Cardiac septum (tissue), 1 donor: ENCODE measurements at places on chromosomes 2 and 18.

- DNase-seq: no peak
These were observed 21.9 kb downstream of the MC2R start for GRCh38 chr18:13893418-13893760.

- DNase-seq: no peak
These were observed 66.1 kb upstream of the CDCA7 start for GRCh38 chr2:173288561-173288960.

- no peak for DNase-seq
These were observed 3.9 kb upstream of the DCTN1 start for GRCh38 chr2:74384051-74384450.

GRCh38 chr2:25816249-25816648 is 62.0 kb downstream of the ASXL2 start:
- no peak for DNase-seq

DNA sequence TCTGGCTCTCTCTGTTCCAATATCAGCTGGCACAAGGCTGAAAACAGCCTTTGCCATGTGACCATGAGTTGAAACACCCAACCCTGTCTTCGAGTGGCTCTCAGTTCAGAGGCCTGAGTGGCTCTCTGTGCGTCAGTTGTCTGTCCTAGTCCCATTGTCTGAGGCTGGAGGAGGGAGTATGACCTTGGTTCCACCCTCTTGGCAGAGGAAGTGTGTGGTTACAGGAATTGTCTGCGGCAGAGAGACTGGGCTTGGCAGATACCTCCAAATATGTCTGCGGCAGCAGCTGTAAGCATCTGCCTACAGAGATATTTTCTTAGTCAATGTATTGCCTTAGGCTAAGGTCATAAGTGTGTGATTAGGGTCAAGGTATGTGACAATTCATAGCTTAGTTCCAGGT is 32.6 kb downstream of the CNGA3 start:
- no peak for DNase-seq

GRCh38 chr2:235170536-235171521 is 219.0 kb downstream of the SH3BP4 start:
- no peak for DNase-seq

DNA sequence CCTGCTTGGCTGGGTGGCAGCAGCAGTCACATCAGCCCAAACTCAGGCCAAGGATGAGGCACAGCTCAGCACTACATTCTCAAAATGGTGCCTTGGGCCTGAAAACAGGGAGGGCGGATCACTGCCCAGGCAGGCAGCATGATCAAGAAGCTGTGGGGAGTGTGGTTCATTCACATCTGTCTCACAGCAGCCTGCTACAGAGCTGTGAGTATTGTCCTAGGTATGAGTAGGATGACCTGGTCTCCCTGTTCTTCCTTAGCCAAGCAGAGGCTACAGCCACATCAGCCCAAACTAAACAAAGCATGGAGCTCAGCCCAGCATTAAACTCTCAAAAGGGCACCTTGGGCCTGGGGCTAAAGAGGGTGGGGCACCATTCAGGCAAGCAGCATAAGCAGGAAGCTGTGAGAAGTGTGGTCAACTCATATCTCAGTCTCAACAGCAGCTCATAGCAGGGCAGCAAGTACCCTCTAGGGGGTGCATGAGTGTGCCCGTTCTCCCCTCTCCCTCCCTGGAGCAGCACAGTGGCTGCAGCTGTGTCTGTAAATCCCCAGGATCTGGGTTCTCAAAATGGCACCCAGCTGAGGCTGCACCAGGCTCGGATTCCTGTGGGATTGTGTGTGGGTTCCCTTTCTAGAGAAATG is 139.6 kb downstream of the TRABD2A start:
- no peak for DNase-seq

DNA sequence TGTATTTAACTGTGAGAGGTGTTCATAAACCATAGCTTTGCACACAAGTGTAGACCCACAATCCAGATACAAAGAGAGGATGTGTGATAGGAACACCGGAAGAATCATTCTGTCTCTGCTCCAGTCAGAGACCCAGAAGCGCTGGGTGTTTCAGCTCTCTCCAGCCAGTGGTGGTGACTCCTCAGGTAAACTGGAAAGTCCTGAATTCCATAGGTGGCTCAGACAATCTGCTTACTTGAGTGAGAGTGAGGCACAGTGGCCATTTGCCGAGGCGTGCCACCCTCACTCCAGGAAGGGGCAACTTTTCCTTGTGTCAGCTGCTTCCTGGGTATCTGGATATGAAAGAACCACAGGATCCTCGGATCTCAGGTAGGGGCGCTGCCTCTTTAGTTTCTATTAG is 171.5 kb downstream of the KCNS3 start:
- DNase-seq: no peak

GRCh38 chr2:211437396-211437795 is 881.0 kb downstream of the CPS1 start:
- no peak for DNase-seq

GRCh38 chr2:149223472-149224095 is 106.8 kb upstream of the LYPD6 start:
- no peak for DNase-seq

DNA sequence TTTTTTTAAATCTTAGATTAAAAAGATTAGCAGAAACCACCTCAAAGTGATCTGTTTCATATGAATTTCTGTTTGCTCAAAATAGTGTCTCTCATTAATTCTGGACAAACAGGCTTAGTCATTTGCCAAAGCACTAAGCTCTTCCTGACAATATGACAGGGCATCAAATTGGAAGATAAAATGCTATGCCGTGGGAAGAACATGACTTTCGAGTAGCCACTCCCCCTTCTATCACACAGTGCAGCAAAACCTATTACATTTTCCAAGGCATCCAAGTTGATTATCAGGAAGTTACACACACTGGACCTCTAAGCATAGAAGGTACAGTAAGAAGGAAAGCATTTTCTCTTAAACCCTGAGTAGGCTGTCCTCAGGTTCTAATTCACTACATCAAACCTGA is 89.5 kb downstream of the STK39 start:
- no peak for DNase-seq

GRCh38 chr2:177052471-177052870 is 160.1 kb upstream of the HNRNPA3 start:
- no peak for DNase-seq

DNA sequence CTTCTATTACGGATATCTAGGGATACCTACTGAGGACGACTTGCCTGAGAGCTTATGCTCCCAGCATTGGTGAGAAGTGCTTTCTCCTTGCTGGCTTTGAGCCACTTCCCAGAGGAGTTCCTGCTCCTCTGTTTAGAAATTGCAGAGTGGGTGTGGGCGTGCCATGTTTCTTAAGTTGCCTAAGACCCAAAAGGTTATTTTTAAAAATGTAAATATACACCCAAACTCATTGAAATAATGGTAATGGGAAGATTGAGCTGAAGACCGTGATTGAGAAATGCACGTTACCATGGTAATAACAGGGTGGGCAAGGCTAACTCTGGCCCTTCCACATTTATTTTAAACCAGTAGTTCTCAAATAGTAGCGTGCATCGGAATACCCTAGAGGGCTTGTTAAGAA is 17.2 kb upstream of the TMEM200C start:
- DNase-seq: no peak

DNA sequence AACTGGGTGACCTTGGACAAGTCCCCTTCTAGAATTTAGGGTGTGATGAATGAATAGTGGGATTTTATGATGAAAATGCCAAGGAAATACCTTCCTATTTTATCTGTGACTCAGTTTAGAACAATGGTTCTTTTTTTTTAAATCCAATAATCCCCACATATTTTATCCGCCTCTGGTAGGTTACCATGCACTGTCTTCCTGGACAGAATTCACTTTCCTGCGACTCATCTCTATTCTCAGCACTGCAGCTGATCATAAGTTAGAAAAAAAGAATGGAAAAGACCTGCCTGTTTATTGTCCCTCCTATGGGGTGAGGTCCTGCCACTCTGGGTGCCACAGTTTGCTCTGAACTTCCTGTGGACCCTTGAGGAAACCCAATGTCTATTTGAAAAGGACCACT is 73.1 kb downstream of the IRS1 start:
- no peak for DNase-seq

GRCh38 chr2:44932564-44933392 is 8.7 kb upstream of the SIX3 start:
- DNase-seq: peak; percentile 75

DNA sequence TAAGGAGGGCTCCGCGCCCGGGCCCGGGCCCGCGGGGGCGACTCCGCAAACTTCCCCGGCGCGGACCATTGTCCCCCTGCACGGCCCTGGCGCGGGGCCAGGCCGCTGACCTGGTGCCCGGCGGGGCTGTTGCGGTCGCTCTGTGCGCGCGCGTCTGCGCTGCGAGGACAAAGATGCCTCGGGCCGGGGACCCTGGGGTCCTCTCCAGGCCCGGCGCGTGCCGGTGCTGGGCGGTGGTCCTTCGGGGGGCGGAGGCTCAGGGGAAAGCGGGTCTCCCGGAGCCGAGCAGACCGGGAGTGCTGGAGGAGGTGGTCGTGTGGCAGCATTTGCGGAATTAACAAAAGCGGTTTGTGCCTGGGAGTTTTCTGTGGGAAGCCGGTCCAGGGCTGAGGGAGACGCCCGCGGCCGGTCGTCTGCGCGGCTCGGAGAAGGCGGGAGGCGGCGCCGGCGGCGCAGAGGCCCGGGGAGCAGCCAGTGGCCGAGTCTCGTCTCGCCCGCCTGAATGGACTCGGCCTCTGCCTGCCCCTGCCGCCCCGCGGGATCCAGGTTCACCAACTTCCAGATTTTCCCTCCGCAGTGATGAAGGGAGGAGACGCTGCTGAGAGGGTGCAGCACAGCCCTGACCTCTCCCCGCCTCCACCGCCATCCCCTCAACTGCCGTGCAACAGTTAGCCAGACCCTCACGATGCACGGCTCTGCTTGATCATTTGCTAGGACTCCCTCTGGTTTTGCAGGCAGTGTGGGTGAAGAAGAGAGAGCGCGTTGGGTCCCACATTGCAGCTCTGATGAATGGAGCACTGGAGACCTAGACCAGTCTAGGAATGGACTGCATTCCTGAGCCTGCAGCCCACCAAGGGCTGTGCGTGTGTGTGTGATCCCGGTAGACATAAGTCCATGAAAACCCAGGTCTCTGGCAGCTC is 705 bp downstream of the EFR3B start:
- no peak for DNase-seq

DNA sequence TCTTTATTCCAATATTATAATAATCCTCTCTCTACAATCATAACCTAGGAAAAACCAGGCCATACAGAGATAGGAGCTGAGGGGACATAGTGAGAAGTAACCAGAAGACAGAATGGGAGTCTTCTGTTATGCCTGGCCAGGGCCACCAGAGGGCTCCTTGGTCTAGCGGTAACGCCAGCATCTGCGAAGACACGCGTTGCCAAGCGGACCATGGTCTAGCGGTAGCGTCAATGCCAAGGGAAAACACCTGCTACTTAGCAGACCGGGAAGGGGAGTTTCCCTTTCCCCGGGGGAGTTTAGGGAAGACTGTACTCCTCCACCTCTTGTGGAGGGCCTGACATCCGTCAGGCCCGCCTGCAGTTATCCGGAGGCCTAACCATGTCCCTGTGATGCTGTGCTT is 36.6 kb downstream of the ARL6IP6 start:
- no peak for DNase-seq

GRCh38 chr2:142426064-142426463 is 295.2 kb upstream of the LRP1B start:
- no peak for DNase-seq

DNA sequence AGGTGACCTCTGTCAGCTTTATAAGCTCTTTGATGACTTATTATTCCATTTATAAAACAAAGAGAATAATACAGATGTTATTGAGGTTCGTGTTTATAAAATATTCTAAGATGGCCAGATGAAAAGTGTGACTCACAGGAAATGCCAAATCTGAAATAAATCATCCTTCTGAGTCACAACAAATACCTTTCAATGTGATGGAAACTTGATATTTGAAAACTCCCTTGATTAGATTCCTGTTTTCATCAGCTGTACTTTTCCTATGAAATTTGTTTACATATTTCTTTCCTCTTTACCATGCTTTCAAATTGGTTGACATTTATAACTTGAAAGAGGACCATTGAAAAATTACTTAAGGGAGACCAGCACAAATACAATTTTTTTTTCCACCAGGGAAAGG is 30.6 kb upstream of the PPP1R1C start:
- no peak for DNase-seq

DNA sequence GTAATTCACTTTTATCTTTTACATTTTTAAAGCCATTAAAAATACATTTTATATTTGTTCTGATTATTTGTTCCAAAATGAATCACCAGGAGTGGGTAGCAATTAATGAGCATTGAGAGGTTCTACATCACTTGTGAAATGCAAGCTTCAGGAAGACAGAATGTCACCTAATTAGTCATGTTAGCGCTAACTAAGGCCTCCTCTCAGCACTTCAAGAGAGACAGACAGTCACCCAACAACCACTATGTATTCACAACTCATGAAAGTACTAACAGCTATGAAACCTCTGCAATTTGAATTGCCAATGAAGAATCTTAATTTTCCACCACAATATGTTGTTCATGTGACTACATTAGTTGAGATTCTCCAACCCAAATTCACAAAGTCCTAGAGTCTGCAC is 611.0 kb downstream of the KCNJ3 start:
- DNase-seq: no peak

DNA sequence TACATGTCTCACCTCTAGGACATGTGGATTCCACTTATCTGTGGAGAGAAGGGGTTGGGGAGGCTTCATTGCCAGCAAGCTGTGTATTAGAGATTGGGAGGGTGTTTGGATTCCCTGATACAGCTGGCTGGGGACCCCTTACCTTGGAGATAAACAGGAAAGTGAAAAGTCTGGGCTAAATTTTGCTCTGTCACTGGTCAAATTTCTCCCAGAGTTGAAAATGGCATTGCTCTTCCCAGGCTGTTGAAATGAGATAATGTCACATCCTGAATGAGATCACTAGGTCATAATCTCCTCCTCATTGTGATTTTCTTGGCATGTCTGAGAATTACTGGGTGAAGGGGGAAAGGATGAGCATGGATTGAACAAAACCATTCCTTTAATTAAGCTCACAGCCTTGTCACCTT is 265.0 kb upstream of the PARD3B start:
- no peak for DNase-seq

GRCh38 chr2:162435676-162436075 is 91.7 kb downstream of the GCA start:
- DNase-seq: no peak

- DNase-seq: no peak
These were observed 111.1 kb downstream of the KLHL14 start for GRCh38 chr18:32661486-32662299.

DNA sequence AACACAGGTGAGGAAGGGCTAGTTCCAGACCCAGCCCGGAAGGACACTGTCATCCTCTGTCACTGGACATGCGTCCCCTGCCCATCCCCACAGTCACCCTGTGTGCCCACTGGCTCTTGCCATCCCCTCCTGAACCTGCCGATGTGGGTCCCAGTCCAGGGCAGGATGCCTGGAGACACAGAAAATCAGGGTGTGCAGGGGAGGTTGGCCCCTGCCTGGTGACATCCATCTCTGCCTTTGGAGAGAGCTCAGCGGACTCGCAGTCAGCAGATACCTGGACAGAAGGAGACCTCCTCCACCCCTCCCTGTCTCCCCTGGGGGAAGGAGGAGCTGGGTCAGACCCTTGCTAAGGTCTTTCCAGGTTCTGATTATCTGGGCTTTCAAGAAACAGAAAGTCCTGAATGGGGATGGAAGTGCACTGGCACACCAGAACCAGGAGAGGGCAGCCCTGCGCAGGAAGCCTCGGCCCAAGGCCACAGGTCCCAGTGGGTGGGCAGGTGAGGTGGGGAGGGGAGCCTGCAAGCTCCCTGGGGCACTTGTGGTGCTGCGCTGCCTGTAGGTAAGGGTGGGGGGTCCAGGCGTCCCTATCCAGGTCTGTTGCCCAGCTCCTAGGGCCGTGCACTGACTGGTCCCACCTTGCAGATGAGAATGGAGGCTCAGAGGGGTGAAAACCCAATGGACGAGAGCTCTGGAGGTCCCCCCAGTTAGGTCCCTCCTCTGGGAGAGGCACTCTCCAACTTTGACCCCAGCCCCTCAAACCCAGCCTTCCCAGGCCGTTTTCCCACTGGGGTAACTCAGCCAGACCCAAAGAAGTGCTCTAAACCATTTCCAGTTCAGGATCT is 9.7 kb upstream of the OTOS start:
- no peak for DNase-seq
